GDM1 (cell line): ENCODE measurements at places on chromosomes 1 and 21.

DNA sequence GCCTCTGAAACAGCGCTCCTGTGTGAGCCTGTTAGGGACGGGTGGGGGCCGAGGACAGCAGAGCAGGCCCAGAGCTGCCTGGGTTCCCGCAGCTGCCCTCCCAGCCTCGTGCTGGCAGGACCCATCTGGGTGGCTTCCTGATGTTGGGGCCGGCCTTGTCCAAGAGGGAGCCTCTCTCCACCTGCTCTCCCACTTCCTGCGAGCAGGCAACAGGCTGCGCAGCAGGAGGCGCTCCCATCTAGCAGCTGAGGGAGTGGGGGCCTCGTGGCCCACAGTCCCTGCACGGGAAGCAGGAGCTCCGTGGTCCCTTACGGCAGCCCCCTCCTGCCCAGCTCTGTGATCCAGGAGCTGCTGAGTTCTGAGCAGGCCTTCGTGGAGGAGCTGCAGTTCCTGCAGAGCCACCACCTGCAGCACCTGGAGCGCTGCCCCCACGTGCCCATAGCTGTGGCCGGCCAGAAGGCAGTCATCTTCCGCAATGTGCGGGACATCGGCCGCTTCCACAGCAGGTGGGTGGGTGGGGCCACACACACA is 68.0 kb downstream of the TRIM11 start:
- no peak for DNase-seq

DNA sequence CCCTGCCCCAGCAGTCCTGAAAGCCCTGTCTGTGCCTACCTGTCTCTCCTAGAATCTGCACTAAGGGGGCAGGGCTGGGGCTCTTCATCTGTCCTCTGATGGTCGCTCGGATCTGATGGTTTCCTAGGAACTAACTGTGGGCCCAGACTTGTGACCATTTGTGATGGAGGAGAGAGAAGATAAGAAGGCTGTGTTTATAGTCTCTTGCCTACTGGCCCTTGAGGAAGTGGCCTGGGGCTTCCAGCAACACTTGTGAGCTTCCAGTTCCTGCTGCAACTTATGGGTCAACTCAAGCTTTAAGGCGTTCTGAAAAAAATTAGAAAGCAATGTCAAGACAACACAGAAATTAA is 53.2 kb upstream of the SYNC start:
- DNase-seq = no peak

DNA sequence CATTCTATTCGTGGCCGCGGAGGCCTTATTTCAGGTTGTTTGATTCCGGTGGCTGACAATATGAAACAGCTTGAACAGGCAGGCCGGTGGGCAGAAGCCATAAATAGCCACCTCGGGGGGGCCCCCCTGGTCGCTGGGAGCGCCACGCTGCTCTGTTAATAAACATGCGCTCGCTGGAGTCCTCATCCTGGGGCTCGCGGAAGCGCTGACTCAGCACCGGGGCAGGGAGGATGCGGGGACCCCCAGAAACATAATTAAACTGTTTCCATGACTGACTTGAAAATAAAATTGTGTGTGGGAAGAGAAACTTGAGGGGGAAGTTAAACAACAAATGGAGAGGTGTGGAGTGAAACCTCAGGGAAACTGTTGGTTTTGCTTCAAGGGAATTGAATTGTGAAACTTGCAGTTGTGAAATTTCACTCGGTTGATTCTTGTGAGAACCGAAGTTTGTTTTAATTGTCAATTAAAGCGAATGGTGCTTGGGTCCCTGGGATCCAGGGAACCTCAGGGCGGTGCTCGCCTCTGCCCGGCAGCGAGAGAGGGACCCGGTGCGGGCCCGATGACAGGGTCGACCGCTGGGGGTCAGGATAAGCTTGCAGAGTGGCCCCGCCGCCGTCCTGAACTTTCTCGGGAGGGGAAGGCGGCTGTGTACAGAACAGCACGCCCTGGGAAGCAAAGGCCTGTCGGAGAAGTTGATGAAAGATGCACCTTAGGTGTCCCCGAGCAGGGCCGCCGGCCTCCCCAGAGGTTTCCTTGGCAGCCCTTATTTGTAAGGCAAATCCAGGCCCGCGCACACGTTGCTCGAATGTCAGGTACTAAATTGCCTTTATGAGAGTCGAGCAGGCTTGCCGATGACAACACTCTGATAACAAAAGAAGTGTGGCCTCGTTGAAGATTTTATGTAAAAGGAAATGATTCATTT is 176.9 kb upstream of the LMO4 start:
- DNase-seq = peak; percentile 12

GRCh38 chr1:224223819-224224714 is 41.0 kb downstream of the DEGS1 start:
- no peak for DNase-seq

DNA sequence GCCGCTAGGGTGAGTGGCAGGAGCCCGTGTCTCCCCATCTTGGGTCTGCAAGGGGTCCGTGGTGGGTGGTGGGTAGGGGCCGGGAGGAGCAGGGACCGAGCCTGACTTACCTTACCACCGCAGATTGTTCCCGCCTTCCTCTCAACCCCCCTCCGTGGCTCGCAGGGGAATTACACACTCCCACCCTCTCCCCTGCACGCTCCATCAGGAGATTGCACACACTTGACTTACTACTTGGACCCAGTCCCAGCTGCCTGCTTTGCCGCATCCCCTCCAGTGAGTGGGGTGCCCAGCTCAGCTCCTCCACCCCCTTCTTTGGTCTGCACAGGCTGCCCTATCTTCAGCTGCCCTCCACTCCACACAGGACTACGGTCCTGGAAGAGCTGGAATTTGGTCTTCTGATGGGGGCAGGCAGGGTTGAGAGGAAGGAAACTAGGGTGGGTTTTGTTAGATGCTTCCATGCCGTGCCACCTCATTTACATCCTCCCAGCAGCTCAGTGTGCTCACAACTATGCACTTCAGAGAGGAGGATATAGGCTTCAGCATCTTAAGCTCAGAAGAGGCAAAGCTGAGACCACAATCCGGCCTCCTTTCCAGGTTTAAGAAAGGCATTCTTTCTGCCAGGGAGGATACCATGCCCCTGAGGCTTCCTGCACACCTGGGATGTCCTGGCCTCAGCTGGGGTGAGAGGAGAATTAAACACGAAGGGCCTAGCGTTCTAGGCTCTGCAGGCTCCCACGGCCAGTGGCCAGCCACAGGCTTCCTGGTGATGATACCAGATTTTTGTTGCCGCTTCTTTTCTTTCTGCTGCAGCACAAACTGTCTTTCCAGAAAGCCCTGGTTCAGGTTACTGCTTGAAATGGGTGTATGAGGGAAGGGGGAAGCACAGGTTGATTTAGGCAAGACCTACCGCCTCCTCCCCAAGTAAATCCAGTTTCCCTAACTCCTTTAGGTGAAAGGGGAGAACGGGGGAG is 2.3 kb downstream of the KCNC4 start:
- no peak for DNase-seq

- no peak for DNase-seq
Measured at GRCh38 chr1:184788970-184789369, 34.3 kb upstream of the EDEM3 start.

DNA sequence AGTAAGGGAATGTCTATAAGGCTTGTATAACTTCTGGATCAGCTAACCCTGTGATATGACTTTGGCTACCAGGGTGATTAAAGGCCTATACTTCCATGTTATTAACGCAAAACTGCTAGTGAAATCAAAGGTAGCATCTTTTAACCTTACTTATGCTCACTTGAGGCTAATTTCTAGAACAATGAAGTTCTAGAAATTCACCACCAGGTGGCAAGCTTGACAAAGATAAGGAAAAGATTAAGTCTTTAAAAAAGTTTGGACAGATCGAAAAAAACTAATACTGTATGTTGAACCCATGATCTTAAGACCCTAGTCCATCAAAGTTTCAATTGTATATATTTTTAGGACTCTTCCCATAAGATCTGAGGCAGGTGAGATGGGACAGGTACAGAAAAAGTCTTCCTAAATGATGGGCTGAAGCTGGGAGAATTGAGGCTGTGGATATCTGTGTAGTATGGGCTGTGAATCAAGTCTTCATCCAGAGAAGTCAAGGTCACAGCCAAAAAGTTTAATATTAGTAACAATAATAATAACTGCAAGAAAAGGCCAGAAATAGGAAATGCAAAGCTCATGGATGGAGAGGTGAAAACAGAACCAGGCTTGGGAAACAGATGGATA is 18.8 kb downstream of the KYAT3 start:
- peak; percentile 1 for DNase-seq

DNA sequence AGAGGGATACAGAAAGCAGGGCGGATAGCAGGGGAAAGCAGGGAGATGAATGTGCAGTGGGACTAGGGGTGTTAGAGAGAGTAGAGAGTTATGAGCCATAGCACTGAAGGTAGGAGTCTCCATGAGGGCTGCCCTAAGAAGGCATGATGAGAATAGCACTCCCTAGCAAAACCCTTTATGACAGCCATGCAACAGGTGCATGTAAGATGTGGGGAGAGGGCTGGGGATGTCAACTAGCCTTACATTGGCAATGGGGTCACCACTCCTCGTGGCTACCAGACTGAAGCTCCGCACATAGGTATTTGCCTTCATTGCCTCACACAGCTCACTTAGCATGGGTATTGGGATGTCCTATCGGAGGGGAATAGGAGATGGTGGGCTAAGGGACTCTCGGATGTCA is 4.6 kb downstream of the TMOD4 start:
- DNase-seq = no peak

GRCh38 chr1:19949016-19949415 is 25.6 kb upstream of the PLA2G2E start:
- DNase-seq = no peak

DNA sequence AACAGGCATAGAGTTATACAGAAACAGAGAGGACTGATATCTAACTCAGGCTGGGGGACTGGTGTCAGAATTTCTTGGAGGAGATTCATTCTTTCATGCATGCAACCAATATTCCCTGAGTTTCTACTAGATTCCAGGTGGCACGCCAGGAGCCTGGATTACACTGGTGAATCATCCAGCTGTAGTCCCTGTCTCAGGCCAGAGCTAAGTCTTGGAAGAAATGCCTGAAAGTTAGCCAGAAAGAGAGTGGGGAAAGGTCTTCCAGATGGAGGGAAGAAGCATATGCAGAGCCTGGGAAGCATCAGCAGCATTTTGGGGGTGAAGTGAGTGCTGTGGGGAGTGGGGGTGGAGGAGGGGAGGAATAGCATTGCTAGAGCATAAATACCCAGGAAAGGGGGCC is 239.1 kb downstream of the OMA1 start:
- no peak for DNase-seq

DNA sequence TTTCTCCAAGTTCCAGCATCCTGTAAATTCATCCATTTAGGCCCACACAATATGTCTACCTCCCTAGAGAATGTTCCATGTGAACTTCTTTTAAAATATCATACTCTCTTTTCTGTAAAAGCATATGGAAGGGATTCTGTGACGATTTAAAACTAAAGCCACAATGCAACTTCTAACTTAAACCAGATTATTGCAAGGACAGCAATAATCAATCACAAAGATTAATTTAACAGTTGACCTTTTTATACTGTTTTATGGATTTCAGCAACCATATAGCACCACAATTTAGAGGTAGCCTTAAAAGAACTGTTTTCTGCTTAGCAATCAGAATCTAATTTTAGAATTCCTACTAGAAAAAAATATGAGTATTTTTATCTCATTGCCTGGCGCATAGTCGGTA is 58.3 kb downstream of the DSCAM start:
- DNase-seq = no peak

- DNase-seq = no peak
Measured at GRCh38 chr21:38688068-38688467, 117.7 kb upstream of the ETS2 start.

GRCh38 chr1:27624467-27625178 is 10.4 kb downstream of the FGR start:
- no peak for DNase-seq

DNA sequence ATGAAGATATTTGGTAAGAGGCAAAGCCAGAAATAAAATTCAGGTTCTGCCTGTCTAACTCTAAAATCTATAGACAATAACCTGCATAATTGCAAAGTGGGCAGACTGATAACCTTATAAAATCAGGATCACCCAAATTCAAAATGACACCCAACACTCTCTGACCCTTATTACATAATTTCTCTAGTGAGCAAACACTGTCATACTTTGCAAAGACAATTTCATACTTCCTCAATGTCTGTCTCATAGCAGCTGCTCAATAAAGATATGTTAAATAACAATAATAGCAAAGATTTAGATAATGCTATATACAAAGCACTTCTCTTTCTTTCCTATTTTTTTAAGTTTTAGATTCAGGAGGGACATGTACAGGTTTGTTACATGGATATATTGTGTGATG is 118.5 kb downstream of the UCHL5 start:
- DNase-seq = no peak

DNA sequence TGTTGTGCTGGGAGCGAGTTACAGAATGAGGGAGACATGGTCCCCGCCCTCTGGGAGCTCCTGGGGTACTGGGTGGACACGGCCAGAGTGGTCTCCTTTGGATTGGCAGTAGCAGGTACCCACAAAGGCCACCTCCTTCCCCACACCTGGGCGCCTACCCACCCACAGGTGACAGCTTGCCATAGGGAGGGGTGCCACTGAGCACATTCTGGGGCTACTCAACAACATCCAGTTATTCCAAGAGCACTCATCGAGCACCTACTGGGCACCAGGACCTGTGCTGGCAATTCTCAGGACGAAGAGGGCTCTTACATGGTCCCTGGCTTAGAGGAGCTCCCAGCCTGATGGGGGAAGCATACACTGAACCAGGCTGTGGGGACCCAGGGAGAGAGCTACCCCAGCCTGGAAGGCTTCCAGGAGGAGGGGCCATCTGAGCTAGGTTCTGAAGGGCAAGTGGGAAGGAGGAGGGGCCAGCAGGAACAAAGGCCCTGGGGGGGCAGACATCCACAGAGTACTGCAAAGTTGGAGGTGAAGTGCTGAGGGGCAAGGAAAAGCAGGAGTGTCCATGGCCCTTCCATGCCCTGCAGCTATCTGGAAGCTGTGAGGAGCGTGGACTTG is 22.0 kb downstream of the MRPL37 start:
- DNase-seq = no peak

GRCh38 chr1:76239470-76239918 is 164.9 kb downstream of the ST6GALNAC3 start:
- no peak for DNase-seq

GRCh38 chr21:44969931-44970755 is 30.3 kb downstream of the SLX9 start:
- peak; percentile 6 for DNase-seq

GRCh38 chr1:155205035-155205434 is 2.7 kb downstream of the THBS3 start:
- no peak for DNase-seq

DNA sequence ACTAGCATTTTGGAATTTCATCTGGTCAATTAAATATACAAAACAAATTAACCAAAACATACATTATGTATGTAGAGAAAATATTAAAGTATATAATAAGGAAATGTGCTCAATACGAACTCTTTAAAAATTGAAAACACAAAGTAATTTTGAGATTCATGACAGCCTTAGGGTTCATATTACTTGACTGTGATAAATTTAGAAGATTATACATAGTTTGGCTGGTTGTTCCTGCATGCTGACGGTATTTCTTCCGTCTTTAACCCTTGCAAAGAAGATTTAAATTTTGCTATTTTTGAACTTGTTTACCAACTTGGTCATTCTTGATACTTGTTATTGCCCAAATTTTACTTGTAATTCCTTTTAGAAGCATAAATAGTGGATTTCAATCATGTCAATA is 298.2 kb downstream of the NFIA start:
- no peak for DNase-seq

GRCh38 chr1:113978863-113979702 is at the start of gene OLFML3:
Gene OLFML3, plus strand, starts transcription at chr1:113979474. Its CDS starts 43 bp downstream, at chr1:113979517.
- peak; percentile 44 for DNase-seq
